Stimulated activated CD4-positive, alpha-beta T cell treated with anti-CD3 and anti-CD28 coated beads, Interleukin-2, amount 100 ng/mL, for 48 hours (primary cell): ENCODE measurements at places on chromosomes 3 and 15.

GRCh38 chr15:38509152-38509551, 55.2 kb downstream of the FAM98B start:
- DNase-seq: no peak

- no peak for DNase-seq
Observed at GRCh38 chr15:34109797-34110663, 8.1 kb downstream of the PGBD4 start.

GRCh38 chr15:47484059-47484458, 233.2 kb upstream of the SEMA6D start:
- no peak for DNase-seq

DNA sequence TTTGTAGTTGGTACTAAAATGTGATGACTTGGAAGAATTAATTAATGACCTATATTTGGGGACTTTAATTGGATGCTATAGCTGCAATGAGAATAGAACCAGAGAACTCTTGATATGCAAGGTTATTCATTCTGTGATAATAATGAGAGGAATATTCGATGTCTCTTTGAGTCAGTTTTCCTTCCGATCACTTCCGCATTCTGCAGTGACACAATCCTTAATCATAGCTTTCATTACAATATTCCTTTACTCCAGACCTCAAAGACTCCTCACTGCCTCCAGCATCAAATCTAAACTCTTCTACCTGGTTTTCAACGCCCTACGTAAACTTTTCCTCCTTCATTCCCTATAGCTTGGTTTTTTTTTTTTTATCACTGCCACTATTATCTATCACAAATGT, 21.6 kb downstream of the B3GNT5 start:
- DNase-seq: no peak

GRCh38 chr15:66865622-66866611, 163.9 kb downstream of the SMAD6 start:
- no peak for DNase-seq

DNA sequence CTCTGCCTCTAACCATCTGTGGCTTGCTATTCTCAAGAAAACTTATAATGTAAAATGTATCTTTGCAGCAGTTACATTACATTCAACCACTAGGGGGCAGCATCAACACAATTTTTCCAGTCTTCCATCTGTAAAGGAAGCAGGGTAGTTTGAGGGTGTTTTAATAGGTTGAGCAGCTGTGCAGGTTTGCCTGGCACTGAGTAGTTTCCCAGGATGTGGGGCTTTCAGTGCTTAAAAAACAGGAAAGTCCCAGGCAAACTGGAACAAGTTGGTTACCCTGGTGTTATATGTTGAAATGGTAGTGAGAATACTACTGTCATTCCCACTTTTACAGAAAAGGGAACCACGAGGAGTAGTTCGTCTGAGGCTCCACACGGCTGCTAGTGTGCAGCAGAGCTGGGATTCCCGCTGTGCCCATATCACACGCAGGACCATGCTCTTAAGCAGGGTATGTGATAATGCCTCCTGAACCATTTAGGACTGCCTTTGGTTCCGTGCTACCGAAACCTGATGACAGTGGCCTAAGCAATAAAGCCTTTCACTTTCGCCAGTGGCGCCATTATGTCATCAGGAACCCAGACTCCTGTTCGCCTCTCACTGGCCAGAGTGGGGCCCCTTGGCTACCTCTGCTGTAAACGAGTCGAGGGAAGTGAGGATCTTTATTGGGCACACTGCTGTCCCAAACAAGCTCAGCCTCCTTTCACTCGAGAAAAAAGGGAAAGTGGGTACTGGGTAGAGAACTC, 64.7 kb upstream of the ZBTB38 start:
- DNase-seq: peak; percentile 57

- no peak for DNase-seq
Observed at GRCh38 chr3:16536996-16537395, 23.5 kb upstream of the RFTN1 start.

DNA sequence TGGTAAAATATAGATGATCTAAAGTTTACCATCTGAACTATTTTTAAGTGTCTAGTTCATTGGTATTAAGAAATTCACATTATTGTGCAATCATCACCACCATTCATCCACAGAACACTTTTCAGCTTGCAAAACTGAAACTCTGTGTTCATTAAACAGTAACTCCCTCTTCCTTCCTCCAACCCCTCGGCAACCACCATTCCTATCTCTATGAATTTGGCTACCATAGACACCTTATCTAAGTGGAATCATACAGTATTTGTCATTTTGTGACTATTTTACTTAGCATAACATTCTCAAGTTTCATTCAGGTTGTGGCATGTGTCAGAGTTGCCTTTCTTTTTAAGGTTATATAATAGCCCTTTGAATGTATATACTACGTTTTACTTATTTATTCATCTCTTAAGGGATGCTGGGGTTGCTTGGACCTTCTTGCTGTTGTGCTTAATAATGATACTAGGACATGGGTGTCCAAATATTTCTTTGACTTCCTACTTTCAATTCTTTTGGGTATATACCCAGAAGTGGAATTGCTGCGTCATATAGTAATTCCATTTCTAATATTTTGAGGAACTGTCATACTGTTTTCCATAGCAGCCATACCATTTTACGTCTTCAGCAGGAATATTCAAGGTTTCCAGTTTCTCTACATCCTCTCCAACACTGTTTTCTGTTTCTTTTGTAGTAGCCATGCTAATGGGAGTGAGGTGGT, 20.9 kb downstream of the KAT2B start:
- DNase-seq: no peak

GRCh38 chr15:100116416-100117190, 225.2 kb downstream of the ADAMTS17 start:
- DNase-seq: no peak

GRCh38 chr15:79513940-79514339, 81.8 kb downstream of the MINAR1 start:
- no peak for DNase-seq

DNA sequence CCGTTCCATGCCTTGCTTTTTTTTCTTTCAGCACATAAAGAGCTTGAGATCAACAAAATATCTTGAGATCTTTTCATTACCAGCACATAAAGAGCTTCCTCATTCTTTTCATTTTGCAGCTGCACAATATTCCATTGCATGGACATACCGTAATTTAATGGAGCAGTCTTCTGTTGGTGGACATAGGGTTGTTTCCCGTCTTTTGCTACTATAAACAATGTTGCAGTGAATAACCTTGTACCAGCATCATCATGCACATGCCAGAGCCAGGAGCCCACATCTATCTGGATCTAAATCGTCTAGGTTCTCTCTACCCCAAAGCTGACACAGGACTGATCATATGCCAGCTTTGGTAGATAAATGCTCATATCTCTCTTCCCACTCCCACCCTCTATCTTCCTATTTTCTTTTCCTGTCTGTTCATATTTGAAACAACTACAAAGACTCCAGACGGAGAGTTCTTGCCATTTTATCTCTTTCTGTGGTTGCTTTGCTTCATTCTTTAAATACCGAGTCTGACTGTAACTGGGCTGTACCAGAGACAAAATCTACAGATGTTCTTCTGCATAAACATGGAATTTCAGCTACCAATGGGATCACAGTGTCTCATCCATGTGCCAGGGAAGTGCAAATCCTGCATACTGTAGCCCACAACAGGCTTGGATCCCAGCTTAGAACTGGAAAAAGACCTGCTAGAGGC, 47.1 kb upstream of the AKAP13 start:
- no peak for DNase-seq

GRCh38 chr3:129106320-129106719, 15.3 kb downstream of the RAB43 start:
- no peak for DNase-seq

DNA sequence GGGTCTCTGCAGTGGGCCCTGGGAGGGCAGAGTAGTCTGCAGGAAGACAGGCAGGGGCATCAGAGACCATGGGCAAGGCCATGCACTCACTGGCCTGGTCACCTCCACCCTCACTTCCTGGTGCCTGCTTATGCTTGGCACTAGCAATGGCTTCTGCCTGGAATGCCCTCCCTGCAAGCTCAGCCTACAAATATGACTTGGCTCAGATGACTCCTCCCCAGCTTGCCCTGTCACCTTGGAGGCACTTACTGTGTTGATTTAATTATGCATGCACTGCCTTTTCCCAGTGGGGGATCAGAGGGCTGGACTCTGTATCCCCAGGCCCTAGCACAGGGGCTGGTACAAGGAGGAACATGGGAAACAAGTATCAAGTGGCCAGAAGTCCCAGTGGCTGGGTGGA, 7.8 kb downstream of the C3orf18 start:
- no peak for DNase-seq

DNA sequence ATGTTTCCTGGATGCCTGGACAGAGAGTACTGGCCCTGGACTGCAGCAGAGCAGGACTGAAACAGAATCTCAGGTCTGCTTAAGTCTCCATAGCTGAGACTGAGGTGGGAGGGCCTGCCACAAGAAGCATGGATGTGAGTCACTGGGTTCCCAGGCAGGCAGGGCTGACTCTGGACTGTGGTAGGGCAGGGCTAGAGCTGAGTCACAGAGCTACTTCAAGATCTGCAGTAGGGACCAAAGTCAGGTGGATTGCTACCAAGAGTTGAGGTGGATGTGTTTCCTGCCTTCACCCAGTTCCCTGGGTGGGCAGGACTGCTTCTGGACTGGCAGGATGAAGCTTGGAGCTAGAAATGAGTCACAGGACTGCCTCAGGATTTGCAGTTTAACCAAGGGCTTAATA, 282.9 kb downstream of the AGBL1 start:
- no peak for DNase-seq

DNA sequence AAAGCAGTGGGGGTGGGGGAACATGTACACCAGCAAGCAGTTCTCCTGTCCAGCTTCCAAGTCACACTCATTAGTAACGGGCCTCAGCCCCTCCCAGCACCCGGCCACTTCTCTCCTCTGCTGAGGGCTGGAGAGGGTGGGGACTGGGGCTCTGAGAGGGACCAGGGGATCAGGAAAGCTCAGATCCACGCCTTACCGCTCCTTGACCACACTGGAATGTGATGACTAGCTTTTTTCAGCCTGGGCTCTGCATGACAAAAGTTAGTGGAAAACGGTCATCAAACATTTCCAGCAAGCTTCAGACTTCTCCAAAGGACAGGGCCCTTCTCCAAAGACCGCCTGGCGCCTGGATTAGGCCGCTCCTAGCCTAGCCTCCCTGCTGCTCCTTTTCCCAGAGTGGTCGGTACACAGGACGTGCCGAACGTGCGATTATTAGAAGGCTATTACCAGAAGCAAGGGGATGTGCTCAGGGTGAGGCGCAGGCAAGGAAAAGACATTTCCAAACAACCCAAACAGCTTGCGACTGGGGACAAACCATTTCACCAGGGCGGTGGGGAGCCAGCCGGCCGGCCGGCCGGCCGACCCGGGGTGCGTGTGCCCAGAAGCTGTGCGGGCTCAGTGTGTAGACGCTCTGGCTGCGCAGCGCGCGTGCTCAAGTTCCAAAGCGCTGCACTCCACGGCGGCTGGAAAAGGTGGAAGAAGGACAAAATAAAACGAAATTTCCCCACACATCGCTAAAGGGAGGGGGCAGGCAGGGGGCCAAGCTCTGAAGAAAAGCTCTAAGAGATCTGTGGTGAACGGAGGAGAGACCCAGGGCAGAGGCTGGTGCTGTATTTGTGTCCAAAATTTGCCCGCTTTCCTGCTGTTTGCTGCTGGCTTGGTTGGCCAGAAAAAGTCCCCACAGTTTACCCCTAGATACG, 51.0 kb upstream of the SSR3 start:
- DNase-seq: no peak

GRCh38 chr3:156492801-156493261, 62.1 kb downstream of the SSR3 start:
- no peak for DNase-seq

- DNase-seq: no peak
Observed at GRCh38 chr15:60544581-60545264, 65.8 kb upstream of the ICE2 start.

DNA sequence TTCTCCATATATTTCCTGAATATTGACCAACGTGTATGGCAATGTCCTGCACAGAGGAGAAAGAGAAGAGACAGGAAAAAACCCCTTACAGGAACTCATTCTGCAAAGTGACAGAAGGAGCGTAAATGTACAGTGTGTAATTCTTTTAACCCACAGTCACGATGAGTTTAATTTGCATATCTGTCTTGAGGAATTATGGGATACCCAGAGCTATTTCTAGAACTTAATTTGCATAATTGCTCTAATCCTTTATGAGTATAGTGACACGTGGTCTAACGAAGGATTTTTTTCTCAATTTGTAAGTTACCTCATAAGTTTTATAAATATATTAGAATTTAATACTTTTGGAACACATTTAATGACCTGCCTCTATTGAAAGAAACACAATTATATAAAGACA, 9.8 kb downstream of the GPR27 start:
- no peak for DNase-seq
